Activated T-cell treated with anti-CD3 and anti-CD28 coated beads, Interleukin-2, amount 50 U/mL, for 48 hours (primary cell): ENCODE measurements at places on chromosomes 11 and 22.
A peak's percentile ranks its signal among the peaks of the same experiment; 100 is the strongest.

- no peak for DNase-seq
Observed at GRCh38 chr22:37053310-37054055, 1.9 kb downstream of the KCTD17 start.

GRCh38 chr22:20203142-20203551, 52.3 kb upstream of the CCDC188 start:
- no peak for DNase-seq

- peak; percentile 55 for DNase-seq
Observed at GRCh38 chr22:19429950-19430889, 1.3 kb downstream of the HIRA start.

GRCh38 chr11:108525161-108525560, 27.0 kb upstream of the POGLUT3 start:
- no peak for DNase-seq

- DNase-seq, result no peak
Observed at GRCh38 chr22:30861688-30862552, 106.7 kb downstream of the MORC2 start.

GRCh38 chr11:130830566-130830965, 85.7 kb downstream of the SNX19 start:
- no peak for DNase-seq

GRCh38 chr22:37715760-37716159, 18.9 kb downstream of the TRIOBP start:
- no peak for DNase-seq

- DNase-seq, result no peak
Observed at GRCh38 chr22:42696331-42696967, 24.2 kb downstream of the A4GALT start.

DNA sequence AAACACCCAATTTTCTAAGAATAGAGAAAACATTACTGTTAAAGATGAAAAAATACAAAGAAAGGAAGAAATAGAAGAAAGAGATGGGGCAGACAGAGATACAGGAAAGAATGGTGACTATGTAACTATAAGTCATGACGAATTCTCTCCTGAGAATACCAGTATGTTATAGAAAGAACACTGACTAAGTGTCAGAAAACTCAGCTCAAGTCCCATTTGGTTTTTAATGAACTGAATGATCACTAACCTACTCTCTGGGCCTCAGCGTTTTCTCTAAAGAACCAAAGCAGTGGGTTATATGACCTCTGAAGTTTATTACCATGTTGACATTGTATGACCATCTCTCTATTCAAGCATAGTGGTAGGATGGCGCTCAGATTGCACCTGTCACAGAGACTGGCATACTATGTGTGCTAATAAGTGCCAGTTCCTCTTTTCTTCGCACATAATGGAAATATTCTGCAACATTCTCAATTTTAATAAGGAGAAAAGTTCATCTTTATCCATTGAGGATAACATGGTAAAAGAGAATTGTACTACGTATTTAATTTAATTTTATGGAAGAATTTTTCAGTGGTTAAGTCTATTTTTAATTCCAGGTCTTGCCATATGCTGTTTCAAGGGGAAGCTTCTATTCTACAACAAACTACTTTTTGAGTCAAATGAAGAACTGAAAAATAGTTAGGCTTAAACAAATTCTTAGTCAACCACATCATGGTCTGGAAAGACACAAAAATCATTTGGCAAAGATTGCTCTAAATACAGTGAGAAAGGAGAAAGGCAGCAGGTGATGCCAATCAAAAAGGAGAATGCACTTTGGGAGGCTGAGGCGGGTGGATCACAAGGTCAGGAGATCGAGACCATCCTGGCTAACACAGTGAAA, 25.0 kb upstream of the EED start:
- no peak for DNase-seq

- DNase-seq, result no peak
Observed at GRCh38 chr11:11442791-11443190, 89.7 kb upstream of the CSNK2A3 start.

GRCh38 chr22:17998913-17999312, 25.4 kb downstream of the MICAL3 start:
- DNase-seq, result no peak

DNA sequence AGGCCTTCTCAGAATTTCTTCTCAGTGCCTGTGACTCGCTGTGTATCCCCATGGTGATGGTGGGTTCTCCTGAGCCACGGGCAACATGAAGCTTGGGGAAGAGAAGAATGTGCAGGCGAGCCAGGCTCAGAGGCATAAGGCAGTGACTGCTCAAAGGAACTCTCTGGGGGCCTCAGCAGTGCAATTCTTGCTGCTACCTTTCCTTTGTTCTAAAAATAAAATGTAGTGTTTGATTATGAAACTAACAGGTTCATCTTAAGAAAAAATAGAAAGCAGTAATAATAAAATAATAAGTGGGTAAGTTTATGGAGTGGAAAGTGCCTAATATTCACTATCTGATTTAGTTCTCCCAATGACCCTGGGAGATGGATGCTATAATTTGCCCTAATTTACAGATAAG, 46.7 kb downstream of the MEI1 start:
- DNase-seq, result no peak

- no peak for DNase-seq
Observed at GRCh38 chr22:48380016-48380665, 1447.5 kb downstream of the BRD1 start.

- DNase-seq, result no peak
Observed at GRCh38 chr11:74687237-74688023, 43.8 kb downstream of the CHRDL2 start.
